ENCODE measurements at places on chromosomes 7 and 10.

GRCh38 chr7:149853157-149853556 is 15.0 kb downstream of the ZNF862 start:
- no peak for DNase-seq

DNA sequence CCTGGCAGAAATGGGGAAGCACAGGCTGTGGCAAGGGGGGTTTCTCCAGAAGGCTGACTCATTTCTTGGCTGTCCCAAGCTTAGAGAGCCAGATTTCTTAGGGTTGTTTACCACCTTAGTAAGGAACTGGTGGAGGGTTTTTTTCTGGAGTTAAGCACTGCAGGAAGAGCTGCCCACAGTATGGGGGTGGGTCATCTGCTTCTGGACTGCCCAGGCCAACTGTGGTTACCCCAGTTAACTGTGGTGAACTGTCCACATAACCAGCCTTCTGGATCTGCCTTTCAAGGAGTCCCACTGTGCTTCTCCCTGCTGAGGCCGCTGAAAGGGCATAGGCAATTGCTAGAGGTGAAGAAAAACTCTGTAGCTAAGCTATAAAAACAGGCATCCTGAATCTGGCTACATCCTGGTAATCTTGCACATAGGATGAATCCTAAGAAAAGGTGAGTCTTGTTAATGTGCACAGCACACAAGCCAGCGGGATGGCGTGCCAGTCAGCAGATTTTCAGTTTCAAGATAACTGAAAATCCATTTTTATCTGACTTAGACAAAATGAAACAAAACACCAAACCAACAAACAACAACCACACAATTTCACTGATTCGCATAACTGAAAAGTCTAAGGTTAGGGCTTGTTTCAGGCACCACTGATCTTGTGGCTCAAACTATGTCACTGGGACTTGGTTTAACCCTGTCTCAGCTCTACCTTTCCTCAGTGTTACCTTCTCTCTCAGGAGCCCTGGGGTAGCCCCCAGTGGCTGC is 21.6 kb upstream of the TSPAN33 start:
- no peak for DNase-seq

DNA sequence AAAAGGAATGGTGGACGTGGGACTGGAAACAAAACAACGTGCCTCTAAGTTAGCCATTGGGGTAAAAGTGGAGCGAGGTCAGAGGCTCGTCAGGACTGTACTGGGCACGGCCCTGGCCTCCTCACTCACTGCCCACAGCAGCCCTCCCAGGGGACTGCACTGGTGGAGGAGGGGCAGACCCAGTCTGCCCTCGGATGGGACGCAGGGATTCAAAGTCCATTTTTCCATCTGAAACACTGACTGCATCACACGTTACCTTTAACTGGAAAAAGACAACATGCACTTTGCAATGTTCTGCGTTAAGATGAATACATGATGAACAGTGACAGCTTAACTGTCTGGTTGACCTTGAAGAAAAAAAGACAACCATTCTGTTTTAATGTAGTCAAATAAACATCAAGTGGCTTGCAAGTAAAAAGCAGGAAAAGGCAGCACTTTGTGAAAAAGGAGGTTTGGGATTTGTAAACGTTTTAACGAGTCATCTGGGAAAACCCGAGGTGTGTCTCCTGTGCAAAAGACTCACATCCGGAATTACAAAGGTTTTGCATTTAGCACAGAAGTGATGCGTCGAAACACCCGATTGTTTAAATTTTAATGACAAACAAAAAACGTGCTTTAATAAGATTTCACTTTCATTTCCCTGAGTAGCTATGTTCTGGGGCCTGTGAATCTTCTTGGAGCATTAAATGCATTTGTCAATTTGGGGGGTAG is 18.8 kb downstream of the KLF6 start:
- DNase-seq: no peak

DNA sequence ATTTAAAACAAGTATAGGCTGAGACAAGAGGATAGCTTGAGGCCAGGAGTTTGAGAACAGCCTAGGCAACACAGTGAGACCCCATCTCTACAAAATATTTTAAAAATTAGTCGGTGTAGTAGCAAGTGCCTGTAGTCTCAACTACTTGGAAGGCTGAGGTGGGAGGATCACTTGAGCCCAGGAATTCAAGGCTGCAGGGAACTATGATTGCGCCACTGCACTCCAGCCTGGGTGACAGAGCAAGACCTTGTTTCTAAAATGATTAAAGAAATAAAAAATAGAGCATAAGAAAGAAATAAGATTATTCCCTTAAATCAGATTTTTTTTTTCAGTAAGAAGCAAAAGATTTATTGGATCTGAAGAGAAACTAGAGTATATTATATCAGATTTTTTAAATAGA is 11.7 kb downstream of the LRRC20 start:
- no peak for DNase-seq

DNA sequence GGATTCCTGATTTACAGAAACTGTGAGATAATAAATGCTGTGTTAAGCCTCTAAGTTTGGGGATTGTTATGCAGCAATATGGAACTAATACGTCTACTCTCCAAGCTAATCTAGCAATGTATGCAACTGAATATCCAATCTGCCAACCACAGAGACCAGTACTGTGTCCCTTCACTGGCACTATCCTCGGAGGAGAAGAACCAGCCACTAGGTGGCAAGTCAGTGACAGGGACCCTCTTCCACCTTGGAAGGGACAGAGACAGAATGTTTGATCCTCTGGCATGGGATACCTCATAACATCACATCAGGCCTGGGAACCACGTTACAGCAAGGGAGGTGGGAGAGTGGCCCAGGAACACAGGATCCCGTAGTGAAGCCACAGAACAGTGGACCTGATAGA is 96.4 kb downstream of the CREM start:
- DNase-seq: no peak

DNA sequence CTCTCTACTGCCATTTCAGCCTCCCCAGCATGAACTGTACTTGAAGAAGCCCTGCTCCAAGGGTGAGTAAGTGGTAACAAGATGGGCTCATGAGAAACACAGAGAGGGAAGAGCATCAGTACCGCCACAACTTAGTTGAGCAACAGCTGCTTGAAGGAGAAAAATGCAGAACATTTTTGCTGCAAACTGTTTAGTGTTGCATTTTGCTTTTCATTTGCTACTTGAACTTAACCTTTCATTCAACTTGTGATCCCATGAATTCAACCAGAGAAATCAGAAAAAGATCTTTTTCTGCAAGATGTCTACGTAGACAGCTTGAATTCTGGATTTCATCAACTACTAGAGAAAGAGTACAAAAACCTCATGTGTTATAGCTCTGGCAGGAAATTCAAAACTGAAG is 40.7 kb downstream of the ANK3 start:
- no peak for DNase-seq

- no peak for DNase-seq
Measured at GRCh38 chr10:88499569-88500470, 83.3 kb downstream of the RNLS start.

- no peak for DNase-seq
Measured at GRCh38 chr10:132458071-132458585, 61.1 kb downstream of the PWWP2B start.

DNA sequence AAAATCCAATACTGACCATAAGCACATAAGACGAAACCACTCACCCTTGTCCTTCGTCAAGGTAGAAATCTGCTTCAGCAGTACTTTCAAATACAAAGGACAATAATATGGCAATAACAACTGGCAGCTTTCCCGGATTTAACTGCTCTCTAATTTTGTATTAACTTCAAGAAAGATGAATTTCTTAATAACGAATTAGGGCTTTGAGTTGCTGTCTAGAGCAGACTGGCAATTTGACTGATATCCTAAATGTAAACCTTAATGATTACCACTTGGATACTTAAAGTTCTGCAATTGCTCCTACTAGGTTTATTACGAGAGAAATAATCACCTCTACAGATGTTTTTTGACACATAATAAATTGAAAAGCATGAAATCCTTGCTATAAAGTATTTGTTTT is 418.7 kb downstream of the MAGI2 start:
- DNase-seq: no peak

DNA sequence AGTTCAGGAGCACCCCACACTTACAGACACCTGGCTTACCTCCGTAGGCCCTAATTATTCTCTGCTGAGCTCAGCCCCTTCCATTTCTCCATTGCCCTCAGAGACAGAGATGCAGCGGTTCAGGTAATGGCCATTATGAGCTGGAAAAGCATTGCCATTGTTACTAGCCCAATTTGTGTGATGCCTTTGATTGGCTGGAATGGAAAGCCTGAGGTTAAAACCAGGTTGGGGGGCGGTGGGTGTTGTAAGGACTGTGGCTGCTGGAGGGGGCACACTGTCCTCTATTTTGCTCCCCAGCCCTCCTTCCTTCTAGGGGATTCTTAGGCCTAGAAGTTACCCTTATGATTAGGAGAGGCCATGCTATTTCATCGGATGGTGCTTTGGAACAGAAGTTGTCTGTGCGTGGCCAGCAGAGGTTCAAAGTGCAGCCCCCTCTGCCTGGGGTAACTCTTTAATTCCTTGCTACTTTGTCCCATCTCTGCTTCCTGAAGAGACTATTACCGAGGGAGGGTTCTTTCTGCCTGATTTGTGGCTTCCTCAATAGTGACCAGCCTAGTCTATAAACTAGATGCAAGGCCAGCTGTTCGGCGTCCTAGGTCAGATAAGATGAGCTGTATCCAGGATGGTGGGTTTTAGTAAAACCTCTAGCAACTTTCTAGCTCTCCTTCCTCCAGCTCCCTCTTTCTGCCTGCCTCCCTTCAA is 14.2 kb upstream of the ACSL5 start:
- no peak for DNase-seq

GRCh38 chr10:386771-387592 is 251.7 kb downstream of the ZMYND11 start:
- no peak for DNase-seq

GRCh38 chr10:89810908-89811525 is 109.6 kb downstream of the KIF20B start:
- DNase-seq: no peak

DNA sequence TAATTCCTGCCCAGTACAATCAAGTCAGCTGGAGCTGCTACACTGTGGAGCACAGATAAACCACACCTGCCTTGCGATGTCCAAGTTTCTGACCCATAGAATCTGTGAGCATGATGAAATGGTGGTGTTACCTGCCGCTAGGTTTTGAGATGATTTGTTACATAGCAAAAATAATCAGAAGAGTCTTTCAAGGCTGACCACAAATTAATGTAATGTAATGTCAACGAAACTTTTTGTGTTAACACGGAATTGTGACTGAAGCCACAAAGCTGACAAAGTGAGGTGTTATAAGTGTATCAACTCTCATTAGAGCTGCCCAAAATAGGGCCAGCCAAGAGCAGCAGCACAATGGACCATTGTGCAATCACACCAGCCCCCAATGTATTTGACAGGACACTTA is 75.7 kb downstream of the AHR start:
- DNase-seq: no peak

GRCh38 chr7:44150466-44150832 is 9.3 kb upstream of the MYL7 start:
- DNase-seq: no peak

DNA sequence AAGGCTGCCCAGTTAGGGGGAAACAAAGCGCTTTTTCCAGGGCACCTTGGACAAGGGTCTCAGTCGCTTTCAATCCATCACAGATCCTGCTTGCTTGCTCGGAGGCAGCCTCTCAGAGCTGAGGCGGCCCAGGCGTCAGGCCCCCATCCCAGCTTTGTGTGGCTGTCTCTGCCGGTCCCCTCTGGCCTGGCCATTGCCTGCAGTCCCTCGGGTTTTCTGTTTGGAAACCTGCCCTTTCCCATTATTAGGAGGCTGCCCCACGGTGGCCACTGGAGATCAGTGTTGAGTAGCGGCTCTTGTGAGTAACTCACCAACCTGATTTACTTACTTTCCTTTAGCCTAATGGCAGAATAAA is 216.1 kb downstream of the GLRX3 start:
- DNase-seq: no peak

- no peak for DNase-seq
Measured at GRCh38 chr10:95214793-95215192, 20.8 kb downstream of the ACSM6 start.

GRCh38 chr7:133934262-133934976 is 192.7 kb upstream of the LRGUK start:
- no peak for DNase-seq

DNA sequence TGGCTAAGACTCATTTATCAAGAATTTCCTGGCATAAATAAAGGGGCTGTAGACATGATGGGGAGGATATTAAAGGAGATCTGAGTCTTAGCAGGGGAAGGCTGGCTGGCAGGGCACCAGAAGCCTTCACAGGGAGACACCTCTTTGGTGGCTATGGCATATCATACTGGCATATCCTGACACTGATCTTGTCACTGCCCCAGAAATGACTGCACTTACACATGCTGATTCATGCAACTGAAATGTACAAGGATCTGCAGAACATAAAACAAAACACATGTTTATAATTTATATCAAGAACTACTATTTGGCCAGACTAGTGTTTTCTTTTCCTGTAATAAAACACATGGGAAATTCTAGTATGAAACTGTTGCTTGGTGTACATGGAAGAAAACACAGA is 5.5 kb upstream of the LIPN start:
- DNase-seq: no peak

DNA sequence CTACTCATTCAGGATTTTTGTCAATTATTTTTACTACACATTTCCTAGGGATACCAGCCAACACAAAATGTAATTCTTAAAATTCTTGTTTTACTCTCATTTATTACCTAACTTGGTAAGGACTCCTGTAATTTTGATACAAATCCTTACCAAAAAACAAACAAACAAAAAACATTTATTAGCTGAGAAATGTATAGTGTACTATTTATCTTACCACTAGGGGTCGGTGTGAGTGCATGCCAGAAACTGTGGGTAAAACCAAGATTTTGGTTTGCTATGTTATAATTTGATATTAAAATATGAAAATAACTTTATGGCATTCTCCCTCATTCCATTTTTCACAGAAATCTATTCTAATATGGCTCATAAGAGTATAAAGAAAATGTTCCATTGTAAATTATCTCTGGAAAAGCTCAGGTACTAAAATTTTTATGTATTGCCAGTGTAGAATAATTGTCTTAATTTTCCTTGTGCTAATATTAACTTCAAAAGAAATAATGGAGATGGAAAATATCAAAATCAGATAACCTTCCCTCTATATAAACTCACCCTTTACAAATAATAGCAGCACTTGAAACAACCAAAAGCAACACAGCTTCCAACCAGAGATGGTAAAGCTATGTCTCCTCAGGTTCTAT is 290.8 kb upstream of the PCDH15 start:
- no peak for DNase-seq

DNA sequence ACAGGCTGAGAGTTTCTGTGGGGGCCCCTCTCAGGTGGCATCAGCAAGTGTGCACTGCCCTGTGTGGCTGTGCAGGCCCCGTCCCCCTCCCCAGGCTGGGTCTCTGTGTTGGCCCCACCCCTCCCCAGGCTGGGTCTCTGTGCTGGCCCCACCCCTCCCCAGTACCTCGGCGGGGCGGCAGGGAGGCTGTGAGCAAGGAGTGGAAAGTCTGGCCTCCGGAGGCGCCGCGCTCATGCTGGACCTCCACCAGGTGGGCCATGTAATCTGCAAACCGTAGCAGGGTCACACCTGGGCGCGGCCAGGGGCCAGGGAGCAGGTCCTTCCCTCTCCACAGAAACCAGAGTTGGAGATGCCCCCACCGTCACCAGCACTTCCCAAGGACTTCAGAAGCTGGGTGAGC is 21.4 kb upstream of the MICALL2 start:
- DNase-seq: no peak
